Fibroblast of lung (primary cell): ENCODE measurements at places on chromosomes 3 and 15.

GRCh38 chr15:49439678-49440395, 16.8 kb downstream of the FGF7 start:
- DNase-seq: no peak

- DNase-seq: peak; percentile 77
Observed at GRCh38 chr3:188584162-188584529, 430.2 kb downstream of the LPP start.

DNA sequence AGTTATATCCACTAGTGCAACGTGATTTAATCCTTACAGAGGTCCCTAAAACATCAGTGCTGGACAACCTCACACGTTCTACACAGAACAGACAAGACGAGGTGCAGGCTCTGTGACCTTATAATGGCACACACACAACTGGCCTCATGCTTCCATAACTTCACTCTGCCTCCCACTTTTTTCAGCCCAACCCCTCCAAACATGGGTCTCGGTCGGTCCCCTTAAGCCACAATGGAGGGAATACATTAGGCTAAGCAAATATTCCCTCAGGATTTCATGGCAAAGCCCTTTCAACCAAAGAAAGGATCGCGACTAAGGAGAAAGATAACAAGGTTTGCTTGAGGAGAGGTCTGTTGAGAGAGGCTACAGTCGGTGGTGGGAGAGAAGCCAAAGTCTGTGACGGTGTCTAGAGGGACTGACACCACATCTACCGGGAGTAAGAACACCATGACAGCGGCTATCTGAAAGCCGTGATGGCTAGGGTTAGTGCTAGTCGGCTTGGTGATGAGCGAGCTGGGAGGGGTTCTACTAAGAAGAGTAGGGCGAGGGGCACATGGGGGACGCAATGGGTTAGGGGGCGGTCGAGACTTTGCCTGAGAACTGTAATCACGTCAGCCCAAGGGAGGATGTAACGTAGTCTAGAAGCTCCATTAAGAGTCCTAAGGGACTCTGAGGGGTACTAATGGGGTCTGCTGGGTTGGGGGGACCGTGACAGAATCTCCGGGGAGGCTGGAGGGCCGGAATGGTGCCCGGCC, 1.0 kb downstream of the MYO9A start:
- DNase-seq: peak; percentile 35

DNA sequence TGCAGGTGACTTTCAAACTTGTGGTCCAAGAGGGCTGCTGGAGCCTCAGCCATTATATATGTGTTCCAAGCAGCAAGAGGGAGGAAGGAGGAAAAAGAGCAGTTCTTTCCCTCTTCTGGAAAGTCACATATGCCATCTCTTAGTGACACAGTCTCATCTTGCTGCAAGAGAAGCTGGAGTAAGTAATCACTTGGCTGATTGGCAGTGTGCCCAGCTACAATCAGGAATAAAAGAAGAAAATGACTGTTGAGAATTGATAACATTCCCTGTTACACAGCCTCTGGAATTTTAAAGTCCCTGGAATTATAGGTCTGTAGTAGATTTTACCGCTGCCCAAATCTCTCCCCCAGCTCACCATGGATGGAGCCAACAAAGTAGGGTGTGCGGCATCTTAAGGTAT, 31.4 kb upstream of the LYZL4 start:
- DNase-seq: no peak

DNA sequence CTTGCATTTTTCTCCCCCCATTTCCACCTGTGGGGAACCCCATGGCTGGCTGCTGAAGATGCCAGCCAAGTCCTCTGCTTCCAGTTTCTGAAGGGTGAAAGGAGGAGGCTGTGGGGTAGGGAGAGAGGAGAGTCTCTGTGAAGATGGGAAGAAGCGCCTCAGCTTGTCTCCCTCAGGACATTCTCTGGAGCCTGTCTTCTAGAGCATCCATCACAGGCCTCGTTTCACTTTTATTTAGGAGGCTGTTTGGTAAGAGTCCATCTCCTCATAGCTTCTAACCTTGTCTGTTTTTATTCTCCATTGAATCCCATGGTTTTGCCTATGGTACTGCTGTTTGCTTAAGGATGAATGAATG, 8.8 kb upstream of the LCTL start:
- DNase-seq: no peak
